Left forelimb (tissue), 1 donor: ENCODE measurements at places on chromosomes 1 and 21.

- DNase-seq, result no peak
These were observed 114.4 kb downstream of the CLEC20A start for GRCh38 chr1:178382372-178382771.

DNA sequence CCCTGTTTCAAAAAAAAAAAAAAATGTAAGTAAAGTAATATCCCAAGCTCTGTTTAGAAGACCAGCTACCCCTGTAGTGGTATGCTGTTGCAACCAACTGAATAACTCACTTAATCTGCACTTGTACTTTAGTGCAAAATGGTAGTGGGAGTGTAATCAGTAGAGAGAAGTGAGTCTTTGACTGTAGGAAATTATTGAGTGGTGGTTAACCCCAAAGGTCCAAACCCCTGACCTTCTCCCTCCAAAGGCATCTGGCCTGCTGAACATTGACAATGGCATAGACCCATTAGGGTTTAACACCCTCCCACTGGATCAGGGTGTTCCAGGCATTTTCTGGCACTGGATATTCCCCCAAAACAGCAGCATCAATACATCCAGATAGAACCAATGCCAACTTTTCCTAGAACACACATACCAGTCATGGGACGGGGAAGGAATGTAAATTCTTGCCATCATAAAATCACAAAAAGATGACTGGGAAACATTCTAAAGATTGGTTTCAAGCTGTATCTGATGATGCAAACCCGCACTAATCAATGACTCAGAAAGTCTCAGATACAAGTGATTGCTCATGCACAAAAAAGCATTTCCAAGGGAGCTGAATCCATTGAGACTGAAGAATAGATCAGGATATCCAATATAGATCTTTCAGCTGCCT lies 110.3 kb downstream of the MRPL39 start:
- DNase-seq, result no peak

DNA sequence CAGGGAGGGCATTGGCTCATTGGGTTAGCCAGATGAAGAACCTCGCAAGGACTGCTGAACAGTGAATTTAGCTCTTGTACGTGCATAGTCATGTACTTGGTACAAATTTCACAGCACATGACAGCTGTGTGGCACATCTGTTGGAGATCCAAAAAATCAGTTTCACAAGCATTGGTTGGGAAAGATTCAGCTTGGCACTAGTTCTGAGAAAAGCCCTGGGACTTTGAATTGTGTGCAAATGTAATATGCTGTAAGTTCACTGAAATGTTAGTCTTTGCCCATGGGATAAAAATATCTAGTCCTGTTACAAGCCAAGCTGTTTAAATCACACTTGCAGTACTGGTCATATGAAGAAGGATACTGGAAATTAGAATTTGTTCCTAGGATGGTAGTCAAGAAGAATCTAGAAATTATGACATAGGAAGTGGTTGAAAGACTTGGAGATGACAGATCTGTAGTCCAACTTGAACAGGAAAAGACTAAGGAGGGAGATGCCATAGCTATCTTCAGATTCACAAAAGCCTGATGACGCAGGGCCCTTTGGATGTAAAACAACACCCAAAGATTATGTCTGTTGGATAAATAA lies 19.2 kb downstream of the LAMC2 start:
- DNase-seq, result no peak

DNA sequence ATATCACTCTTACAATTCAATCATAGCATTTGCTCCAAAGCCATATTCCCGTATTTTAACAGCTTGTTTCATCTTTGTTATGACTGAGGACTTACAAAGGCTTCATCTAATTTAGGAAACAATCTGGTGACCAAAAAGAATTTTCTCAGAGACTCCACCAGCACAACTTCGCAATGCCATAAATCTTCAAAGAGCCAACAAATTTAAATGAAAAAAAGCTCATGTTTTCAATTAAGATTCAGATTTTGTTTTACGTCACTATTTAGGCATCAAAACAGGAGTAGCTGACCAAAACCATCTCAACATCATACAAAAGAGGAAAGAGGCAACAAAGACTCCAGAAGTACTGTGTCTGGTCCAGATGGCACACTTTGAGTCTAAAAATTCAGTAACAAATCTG lies 373.3 kb downstream of the TTLL7 start:
- DNase-seq, result no peak

GRCh38 chr21:45263534-45263933 lies 24.2 kb downstream of the POFUT2 start:
- no peak for DNase-seq

GRCh38 chr1:81509594-81509993 lies 291.1 kb upstream of the ADGRL2 start:
- DNase-seq, result no peak

GRCh38 chr1:169368406-169368769 lies 393 bp downstream of the BLZF1 start:
- DNase-seq, result no peak

DNA sequence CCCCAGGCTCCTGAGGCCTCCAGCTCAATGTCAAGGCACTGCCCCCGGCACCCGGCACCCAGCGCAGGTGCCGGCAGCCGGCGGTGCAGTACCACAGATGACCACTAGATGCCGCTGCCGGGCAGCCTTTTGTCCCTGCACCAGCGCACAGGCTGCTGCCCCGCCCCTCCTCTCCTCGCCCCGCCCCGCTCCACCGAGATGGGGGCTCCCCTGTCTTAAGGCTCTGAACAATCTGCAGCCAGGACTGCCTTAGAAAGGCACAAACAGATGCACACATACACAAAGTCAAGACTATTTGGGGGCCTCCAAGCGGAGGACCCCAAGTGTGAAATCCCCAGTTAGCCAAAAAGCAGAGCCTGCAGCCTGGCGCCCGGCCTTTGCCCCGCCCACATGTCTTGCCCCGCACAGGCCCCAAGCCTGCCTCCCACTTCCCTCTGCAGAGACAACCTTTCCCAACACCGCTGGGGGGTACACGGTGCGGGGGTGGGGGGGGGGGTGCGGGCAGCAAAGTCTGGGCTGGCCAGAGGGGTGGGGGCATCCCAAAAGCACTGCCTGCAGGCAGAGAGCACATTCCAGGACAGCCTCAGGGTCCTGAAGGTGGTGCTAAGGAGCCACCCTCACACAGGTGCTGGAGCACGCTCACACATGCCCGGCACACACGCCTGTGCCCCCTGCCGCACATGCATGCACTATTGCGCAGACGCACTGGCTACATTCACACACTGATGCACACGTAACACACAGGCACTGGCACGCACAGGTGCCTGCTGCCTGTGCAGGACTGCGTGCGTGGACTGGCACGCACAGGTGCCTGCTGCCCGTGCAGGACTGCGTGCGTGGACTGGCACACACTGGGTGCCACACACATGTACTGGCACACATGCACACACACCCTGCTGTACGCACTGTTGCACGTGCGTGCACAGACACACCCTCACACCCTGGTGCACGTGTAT lies 37.1 kb downstream of the ARHGEF16 start:
- peak; percentile 90 for DNase-seq

DNA sequence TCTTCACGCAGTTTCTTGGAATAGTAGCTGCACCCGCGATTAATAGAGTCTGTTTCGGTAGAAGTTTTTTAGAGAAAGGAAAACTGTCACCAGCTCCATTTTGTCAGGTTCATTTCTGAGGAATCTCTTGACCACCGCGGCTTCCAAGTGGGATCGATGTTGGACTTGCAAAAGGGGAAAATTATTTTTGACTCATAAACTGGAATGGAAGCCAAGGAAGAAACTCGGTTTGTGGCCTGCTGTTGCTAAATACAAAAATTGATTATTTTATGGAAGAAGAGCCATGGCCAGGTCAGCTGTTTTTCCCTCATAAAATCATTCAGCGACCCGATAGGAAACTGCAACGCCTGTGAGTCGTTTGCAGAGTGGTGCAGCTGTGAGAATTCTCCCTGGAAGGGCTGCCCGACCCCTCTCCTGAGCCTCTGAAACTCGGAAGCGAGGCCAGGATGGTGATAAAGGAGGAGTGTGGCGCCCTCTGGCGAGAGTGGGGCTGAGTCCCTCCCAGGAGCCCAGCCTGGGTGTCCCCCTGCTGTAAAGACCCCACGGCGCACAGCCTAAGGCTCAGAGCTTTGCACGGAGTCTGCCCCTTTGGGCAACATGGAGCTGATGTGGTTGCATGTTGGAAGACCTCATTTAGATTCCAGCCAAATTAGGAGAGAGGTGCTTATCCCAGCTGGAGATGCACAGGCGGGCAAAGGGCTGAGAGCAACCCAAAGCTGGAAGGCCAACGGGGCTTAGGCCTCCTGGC lies 83.6 kb upstream of the SLC25A33 start:
- peak; percentile 89 for DNase-seq

GRCh38 chr1:24960071-24960801 lies 30.2 kb upstream of the RUNX3 start:
- DNase-seq, result no peak

- no peak for DNase-seq
These were observed 44.1 kb downstream of the OLFML3 start for GRCh38 chr1:114023377-114023776.

- DNase-seq, result no peak
These were observed 192.3 kb downstream of the AMY1C start for GRCh38 chr1:103942029-103942428.

DNA sequence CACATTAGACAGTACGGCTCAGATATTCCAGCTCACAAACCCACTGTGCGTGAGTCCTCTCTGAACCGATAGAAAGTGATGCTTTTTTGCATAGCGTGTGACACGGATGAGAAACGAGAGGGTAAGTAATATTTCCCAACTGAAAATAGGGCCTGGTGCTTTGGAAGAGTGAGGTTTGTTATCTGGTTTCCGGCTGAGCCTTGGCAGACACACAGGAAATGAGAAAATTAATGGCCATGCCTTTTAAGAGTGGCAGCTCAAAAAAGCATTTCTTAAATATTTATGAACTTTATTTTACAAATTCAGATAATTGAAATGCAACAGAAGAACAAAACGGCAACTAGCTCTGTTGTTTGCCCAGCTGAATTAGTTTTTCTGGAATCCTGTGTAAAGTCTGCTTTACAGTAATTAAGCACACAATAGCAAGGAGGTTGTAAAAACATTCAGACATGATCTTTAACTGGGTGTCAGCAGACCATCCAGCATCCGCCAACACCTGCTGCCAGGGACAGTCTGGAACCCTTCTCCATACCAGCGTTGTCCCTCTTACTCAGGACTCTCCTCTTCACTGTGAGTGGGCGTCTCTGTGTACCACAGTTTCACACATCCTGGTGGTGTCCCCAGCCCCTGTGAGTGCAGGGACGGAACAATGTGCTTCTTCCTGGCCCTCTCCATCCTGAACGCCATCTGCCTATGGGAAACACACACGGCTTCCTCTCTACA lies 155.4 kb downstream of the PGBD5 start:
- no peak for DNase-seq

DNA sequence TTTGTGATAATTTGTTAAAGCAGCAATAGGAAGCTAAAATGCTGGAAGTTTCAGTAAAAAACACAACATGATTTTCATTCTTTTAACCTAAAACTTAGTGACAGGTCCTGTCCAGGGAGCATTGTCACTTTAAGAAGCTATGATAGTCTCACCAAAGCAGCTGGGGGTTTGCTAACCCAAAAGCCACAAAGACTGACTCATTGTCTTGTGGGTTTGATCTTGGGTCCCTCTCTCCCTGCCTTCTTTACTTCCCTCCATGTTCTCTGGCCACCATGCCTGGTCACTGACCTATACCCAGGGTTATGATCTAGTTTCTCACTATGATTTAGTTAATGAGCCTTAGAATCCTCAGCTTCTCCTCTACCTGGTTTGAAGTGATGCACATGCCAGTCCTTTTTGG lies 213.5 kb upstream of the PTGFR start:
- DNase-seq, result no peak

- no peak for DNase-seq
These were observed 155.7 kb upstream of the FAM78B start for GRCh38 chr1:166322470-166322869.

- no peak for DNase-seq
These were observed 14.6 kb upstream of the PROX1 start for GRCh38 chr1:213973129-213973528.

DNA sequence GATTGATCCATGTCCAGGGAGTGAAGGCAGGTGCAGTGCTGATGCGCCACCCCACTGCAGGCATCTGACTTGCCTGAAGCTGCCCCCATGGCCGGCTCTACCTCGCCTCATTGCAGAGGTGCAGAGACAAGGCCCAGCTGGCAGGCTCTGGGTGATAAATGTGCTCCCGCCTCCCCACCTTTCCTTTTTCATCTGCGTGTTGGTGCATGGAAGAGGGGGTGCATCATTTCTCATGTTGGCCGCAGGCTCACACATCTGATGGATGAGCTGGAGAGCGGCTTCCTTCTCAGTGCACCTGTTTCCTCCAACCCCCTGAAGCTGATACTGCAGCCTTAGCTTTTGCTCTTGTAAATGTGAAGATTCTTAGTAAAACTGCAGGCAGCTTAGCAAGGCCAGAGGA lies 306.0 kb upstream of the KAZN start:
- DNase-seq, result no peak

- peak; percentile 15 for DNase-seq
These were observed 44.0 kb upstream of the LRRN2 start for GRCh38 chr1:204729516-204729915.

DNA sequence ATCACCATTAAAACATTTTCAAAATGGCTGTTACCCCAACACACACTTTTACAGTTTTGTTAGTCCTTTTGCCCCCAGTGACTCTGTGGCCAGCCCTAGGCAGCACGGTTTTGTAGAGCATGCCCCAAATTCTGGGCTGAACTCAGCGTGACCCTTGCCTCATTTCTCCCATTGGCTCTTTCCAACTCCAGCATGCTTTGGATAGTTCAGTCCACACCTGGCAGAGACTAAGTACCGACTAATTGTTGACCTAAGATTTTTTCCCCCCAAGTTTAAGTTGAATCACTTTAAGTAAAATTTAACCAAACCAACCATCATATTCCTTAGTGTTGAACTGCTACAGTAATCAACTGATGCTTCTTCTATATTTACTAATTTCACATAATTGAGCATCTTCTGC lies 62.4 kb upstream of the LRRC8B start:
- DNase-seq, result no peak

GRCh38 chr21:39144191-39144590 lies 39.1 kb downstream of the PSMG1 start:
- DNase-seq, result no peak

DNA sequence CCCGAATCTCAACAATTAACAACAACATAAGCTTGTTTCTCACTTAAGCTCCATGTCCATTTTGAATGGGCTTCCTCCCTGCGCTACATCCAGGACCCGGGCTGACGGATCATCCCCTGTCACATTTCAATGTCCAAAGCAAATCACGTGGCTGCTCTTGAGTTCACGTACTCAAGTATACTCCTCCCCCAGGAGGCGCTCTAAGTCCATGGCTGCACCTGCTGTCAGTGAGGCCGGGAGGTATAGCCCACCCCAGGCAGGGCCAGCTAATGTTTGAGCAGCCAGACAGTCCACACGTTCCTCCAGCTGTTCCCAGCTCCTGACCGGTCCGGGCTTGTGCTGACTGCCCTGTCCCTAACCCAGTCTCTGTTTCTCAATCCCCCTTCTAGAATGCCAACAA lies 220.8 kb downstream of the SLC35F3 start:
- DNase-seq, result no peak

GRCh38 chr1:186772228-186772627 lies 56.5 kb upstream of the PLA2G4A start:
- DNase-seq, result no peak

- DNase-seq, result no peak
These were observed 23.5 kb downstream of the SOD1 start for GRCh38 chr21:31683029-31683428.
